ENCODE measurements at places on chromosomes 7 and 10.

GRCh38 chr10:77932016-77932715, 5.6 kb upstream of the DLG5 start:
- DNase-seq, result no peak

GRCh38 chr7:20417260-20417659, 86.6 kb downstream of the ITGB8 start:
- no peak for DNase-seq

GRCh38 chr7:116443101-116443523, 56.4 kb upstream of the CAV2 start:
- no peak for DNase-seq

DNA sequence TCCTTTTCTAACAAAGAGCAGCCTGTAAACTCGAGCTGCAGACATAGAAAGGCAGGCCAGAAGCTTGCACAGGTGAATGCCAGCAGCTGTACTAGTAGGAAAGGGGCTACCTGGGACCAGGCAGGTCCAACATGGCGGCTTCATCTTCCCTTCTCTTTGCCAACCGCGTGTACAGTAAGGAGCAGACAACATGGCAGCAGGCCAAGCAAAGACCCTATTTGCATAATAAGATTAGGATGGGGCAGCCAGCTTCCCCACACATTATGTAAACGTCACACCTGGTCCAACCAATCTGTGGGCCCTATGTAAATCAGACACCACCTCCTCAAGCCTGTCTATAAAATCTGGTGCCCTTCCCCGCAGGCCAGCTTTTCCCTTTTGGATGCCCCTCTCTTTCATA, 1186.5 kb upstream of the AUTS2 start:
- peak; percentile 65 for DNase-seq

GRCh38 chr7:84187087-84187805, 7.3 kb downstream of the SEMA3A start:
- DNase-seq, result no peak

DNA sequence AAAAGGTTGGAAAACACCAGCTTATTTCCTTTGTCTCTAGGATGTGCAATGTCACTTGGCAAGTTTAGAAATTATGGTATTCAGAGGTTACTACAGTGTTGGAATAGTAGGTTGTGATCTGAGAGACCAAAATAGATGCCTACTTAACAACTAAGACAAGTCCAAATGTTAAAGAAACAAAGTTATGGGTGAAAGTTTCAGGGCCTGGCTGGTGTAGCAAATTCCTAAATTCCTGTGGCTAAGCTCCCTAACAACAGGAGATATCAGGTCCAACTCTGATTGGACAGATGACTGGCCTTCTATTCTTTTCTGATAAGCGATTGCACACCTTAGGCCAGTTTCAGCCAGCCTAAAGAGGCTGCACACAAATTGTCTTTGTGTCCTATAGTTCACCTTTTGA, 873.5 kb downstream of the REEP3 start:
- no peak for DNase-seq

GRCh38 chr10:87603196-87603595, 56.5 kb upstream of the PAPSS2 start:
- no peak for DNase-seq

DNA sequence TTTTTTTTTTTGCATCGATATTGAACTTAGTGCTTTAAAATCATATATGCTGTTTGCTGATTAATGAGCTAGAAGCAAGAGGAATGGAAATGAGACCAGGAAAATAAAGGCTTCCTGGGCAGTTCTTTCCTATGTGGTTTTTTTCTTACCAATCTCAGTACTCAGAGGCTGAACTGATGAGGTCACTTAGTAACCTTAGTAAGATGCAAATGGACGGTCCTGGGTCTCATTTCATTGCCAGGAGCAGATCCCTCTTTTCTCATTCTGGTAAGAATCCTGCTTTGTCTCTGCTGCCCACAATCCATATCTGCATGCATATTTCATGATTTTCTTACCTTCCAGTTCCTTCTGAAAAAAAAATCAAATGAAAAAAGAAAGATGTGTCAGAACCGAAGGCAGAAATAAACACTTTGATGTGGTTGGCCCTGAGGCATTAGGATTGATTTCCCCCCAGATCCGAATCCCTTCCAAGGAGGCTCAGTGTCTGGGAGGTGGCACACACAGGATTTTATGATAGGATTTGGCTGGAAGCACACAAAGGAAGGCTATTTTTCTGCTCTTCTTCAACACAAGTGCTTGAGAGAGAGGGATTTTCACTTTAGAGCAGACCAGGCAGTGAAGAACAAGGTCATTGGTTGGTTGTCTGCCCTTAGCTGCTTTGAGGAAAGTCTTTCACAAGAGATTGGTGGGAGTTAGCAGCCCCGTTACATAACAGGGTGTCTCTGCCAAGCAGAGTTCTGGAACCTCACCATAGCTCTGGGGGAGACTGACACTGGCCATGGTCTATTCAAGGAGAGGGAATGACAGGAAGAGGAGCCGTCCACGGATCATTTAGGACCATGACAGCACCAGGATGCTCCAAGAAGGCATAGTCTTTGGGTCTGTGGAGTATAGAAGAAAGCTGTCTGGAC, 150.0 kb downstream of the CAMK1D start:
- no peak for DNase-seq

GRCh38 chr7:92608380-92609322, 18.5 kb upstream of the FAM133B start:
- peak; percentile 46 for DNase-seq

DNA sequence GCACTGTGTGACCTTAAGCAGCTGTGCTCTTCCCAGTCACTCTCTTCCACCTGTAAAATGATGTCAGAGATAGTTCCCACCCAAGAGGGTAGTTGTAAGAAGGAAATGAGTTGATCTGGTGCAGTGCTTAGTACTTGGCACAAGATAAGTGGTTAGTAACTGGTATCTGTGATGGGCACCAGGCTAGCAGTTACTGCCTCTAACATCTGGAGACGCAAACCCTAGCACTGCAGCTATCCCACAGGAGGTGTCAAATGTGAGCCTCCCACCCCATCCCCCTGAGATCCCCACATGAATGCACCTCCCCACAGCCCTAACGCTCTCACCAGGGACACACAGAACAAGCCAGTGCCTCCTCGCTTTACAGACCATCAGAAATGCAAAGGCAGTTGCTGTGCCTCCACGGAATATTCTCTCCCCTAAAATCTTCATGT, 72.0 kb downstream of the KCNMA1 start:
- DNase-seq, result no peak

DNA sequence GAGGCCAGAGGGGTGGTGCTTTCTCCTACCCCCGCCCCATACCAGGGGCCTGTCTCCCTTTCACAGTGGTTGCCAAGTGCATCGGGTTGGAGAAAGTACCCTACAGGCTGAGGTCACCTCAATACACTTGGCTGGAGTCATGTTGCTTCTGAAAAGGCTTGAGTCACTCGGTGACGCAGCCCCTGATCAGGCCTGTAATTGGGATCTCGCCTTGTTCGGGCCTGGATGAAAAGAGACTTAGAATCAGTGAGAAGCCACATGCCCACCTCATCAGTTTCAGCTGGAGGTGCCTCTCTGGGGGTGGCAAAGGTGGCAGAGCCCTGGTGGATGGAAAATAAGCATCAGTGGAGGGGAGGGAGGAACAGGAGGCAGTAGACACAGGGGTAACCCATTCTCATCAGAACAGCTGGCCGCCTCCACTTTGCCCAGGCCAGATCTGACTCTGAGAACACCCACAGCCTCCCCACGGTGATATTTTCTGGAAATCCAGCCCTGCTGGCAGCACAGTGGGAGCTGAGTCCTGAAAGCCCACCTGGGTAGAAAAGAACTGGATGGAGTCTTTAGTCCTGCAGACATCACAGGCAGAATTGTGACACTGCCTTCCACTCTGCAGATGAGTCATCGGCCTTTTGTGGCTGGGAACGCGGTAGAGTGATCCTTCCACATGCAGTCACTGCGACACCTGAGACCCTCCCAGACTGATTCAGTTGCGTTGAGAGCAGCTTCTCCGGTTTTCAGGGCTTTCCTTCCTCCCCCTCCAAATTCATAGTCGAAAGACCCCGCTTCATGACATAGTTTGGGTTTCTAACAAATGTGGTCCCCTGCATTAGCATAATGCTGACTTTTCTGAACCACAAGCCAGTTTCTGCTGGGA, 108.0 kb downstream of the GRK5 start:
- no peak for DNase-seq

GRCh38 chr7:134547397-134548054, 1.4 kb upstream of the AKR1B15 start:
- DNase-seq, result peak; percentile 35

DNA sequence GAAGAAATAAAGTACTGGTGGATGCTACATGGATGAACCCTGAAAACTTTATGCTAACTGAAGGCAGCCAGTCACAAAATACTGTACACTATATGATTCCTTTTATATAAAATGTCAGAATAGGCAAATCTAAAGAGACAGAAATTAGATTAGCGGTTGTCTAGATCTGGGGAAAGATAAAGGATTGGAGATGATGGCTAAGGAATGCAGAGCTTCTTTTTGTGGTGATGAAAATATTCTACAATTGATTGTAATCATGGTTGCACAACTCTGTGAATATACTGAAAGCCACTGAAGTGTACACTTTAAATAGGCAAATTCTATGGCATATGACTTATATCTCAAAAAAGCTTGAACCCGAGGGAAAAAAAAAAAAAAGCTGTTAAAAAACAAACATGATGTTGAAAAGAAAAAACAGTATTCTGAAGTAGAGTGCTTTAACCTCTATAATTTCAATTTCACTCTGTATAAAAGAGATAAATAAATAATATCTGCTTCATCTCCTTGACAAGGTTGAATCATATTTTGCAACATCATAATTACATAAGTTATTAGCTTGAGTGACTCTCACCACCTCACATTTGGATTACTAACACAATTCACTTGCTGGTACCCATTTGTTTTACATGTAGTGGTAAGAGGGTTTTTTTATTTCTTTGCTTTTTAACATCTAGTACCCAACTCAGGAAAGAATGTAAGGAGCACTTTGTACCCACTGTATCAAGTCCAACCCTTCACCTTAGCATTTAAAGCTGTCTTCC, 2.8 kb upstream of the GNAI1 start:
- no peak for DNase-seq

- DNase-seq, result no peak
These were observed 55.5 kb downstream of the AOAH start for GRCh38 chr7:36668750-36669149.

GRCh38 chr7:70573071-70573661, 558.8 kb upstream of the GALNT17 start:
- DNase-seq, result no peak

DNA sequence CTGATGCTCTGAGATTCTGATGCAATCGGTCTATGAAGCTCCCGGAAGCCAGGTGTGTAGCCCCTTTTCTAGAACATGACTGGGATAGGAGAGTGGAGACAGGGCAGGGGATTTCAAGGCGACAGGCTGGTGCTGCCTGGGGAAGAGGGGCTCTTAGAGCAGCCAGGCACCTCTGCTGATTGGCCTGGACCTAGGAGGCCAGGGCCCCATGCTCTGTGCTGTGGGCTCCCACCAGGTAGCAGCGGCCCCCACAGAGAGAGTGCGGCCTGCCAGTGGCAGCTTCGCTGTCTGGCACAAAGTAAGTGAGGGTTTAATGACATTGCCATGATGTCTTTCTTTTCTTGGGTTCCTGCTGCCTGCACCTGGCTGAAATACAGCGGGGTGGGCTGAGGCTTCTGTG, 99.4 kb upstream of the PODXL start:
- DNase-seq, result no peak

DNA sequence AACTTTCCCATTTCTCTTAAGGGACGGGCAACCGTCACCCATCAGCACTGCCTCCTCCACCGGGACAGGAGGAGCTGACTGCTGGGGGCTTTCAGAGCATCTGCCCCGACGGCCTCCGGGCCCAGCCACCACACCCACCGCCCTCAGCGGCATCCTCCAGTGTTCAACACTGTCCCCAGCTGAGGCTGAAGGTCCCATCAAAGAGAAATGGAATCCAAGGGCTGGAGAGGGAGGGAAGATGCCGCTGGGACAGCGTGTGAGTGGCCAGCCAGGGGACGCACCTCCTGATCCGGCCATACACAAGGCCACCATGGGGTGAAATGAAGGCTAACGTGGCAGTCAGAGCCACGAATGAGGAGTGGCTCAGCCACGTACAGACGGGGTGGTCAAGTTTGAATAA, 153.6 kb upstream of the PPP2R2D start:
- no peak for DNase-seq

GRCh38 chr7:101817471-101818286, at the start of gene CUX1:
Gene CUX1 (plus strand): TSS chr7:101817626. CDS start chr7:101817640, 14 bp downstream.
- DNase-seq, result no peak

DNA sequence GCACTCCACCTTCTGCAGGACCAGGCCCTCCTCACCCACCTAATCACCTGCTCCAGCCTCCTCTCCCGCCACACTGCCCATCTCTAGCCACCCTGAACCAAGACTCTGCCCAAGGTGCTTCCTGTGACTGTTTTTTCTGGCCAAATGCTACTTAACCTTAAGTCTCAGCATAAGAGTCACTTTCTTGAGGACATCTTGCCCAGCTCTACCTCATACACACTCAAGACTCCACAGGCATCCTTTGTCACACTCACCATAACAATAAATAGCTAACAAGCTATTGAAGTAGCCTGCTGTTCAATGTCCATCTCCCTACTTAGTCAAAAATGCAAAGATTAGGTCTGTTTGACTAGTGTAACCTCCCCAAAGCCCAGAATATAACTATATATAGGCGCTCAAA, 455.4 kb upstream of the NFE2L3 start:
- no peak for DNase-seq

GRCh38 chr7:87100326-87100725, 40.9 kb upstream of the ELAPOR2 start:
- DNase-seq, result no peak

GRCh38 chr10:26408858-26409494, 29.2 kb upstream of the APBB1IP start:
- no peak for DNase-seq

DNA sequence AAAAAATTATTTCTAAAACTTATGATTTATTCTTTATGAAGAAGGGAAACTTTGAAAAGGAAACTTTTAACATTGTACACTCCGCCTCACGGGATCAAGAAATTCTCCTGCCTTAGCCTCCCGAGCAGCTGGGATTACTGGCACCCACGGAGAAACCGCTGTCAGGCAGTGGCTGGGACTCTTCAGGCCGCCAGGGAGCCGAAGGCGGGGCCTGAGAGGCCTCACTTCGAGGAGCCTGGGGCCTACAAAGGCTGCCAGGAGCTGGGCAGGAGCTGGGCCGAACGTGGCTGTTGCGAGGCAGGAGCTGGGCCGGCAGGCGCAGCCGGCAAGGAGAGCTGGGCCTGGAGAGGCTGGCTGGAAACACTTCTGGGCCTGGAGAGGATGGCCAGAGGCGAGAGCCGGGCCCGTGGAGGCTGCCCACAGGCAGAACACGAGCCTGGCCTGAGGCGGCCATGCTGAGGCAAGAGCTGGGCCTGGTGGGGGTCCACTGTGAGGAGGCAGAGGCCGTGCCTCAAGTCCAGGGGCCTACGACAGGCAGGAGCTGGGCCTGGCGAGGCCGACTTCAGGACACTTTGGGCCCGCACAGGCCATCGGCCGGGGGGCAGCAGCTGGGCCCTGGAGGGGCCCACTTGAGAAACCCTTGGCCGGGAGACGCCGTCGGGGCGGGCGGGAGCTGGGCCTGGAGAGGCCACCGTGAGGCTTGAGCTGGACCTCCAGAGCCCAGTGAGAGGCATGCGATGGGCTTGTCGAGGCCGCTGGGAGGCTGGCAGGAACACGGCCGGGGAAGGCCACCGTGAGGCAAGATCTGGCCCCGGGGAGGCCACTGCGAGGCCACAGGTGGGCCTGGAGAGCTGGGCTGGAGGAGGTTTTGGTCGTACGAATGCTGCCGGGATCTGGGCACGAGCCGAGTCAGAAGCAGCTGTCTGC, 23.7 kb downstream of the MDH2 start:
- DNase-seq, result no peak
